NCI-H748 treated with DMSO at 0.1 percent for 48 hours (cell line): ENCODE measurements at places on chromosomes 12 and 14.

DNA sequence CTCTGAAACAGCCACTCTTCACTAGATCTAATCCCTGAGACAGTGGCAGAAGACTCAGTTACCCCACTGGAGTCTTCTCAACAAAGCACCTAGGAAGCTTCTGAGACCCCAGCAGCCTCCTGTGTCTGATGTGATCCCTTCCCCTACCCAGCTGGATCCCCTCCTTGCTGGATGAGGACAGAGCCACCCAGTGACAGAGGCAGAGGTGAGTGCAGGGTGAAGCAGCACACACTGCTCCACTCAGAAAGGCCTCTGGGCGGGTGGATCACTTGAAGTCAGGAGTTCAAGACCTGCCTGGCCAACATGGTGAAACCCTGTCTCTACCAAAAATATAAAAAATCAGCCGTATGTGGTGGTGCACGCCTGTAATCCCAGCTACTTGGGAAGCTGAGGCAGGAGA, 2.7 kb downstream of the SPRYD3 start:
- no peak for DNase-seq

- DNase-seq = no peak
Measured at GRCh38 chr14:65853407-65853955, 441.0 kb downstream of the FUT8 start.

GRCh38 chr14:62743118-62743517, 302.1 kb downstream of the KCNH5 start:
- DNase-seq = no peak

GRCh38 chr12:56803750-56804149, 40.6 kb downstream of the HSD17B6 start:
- no peak for DNase-seq

DNA sequence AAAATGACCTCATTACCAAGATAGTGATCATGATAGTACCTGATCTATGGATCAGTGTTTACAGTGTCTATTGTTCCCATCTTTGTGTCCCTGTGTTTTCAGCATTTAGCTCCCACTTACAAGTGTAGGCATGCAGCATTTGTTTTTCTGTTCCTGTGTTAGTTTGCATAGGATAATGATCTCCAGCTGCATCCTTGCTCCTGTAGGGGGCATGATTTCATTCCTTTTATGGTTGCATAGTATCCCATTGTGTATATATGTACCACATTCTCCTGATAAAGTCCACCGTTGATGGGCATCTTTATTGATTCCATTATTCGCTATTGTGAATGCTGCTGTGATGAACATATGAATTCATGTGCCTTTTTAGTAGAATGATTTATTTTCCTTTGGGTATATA, 215.4 kb upstream of the NAV3 start:
- DNase-seq = peak; percentile 14

- no peak for DNase-seq
Measured at GRCh38 chr14:69539631-69540410, 34.9 kb downstream of the CCDC177 start.

GRCh38 chr12:7145671-7146070, 15.5 kb downstream of the CLSTN3 start:
- no peak for DNase-seq

- DNase-seq = no peak
Measured at GRCh38 chr12:78086553-78087362, 256.1 kb downstream of the NAV3 start.

DNA sequence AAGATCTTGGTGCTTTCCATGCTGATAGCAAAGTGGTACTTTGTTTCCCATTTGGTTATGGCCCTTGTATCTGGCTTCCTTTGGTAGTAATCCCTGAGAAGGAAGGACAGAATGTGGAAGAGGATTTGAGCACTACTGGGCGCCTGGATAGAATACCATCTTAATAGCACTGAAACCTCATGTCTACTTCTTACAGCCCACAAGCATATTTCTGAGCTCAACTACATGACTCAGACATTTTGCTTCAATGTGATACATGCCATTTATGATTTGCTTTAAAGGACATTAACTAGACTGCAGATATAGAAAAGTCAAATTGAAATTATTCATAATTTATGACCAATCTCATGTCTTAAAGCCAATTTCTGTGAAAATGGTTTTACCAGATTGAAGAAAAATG, 80.4 kb downstream of the LIN7A start:
- DNase-seq = no peak
